ENCODE measurements at places on chromosomes 12 and 14.
A peak's percentile ranks its signal among the peaks of the same experiment; 100 is the strongest.

DNA sequence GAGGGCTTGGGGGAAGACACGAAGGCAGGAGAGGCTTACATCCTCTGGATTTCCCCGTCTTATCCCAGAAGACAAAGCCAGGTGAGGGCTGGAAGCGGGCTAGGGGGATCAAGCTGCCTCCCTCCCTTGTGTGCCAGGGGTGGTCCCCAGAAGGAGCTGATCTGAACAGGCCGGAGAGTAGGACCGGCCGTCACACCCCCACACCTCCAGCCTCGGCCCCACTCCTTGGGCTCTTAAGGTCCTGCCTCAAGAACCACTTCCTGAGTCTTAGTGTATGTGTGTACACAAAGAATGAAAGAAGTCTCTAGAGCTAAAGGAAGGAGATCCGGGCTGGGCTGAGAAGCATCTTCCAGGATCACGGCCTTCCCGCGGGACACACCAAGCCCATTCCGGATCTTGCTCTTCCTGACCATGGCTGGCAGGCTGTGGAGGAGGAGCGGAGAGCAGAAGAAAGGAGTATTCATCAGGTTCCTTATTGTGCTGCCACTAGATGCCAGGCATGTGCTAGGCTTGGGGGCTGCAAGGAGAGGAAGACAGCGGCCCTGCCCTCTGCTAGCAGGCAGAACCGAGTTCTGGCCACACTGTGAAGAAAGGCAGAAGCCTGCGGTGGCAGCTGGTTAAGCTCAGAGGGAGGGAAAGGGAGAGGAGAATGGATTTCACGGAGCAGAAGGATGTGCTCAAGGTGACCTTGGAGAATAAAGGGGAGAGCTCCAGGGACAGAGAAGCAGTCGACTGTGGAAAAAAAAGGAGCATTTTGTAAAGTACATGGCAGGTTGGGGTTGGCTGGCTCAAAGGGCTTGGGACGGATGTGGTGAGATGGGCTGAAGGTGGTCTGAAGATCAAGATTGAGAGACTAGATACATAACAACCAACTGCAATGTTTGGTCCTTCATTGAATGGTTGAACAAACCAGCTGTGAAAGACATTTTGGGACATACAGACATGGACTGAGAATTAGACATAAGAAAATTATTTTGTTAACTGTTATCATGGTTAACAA lies 1.3 kb upstream of the CD63 start:
- DNase-seq, result peak; percentile 67

DNA sequence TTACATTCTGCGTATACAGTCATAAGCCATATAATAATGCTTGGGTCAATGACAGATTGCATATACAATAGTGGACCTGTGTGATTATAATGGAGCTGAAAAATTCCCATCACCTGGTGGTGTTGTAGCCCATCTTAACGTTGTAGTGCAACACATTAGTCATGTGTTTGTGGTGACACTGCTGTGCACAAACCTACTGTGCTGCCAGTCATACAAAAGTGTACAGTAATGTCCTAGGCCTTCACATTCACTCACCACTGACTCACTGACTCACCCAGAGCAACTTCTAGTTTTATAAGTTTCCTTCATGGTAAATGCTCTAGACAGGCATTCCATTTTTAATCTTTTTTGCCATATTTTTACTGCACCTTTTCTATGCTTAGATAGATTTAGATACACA lies 194.8 kb upstream of the SEL1L start:
- DNase-seq, result no peak

DNA sequence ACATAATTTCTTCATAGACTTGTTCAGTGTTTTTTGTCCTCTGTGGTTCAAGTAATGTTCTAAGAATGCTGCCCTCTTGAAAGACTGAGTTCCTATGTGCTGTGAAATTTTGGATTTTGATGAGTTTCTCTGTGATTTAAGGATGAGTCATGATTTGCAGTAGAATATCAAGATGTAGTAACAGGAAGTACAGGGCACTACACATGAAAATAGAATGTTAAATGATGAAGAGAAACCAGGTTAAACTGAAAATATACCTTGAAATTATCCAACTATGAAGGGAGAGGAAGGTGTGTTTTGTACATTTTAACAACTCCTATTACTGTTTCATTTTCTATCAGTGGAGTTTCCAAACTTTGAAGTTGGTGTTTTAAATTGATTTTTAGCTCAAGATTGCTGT lies 4.8 kb downstream of the ELK3 start:
- DNase-seq, result no peak

DNA sequence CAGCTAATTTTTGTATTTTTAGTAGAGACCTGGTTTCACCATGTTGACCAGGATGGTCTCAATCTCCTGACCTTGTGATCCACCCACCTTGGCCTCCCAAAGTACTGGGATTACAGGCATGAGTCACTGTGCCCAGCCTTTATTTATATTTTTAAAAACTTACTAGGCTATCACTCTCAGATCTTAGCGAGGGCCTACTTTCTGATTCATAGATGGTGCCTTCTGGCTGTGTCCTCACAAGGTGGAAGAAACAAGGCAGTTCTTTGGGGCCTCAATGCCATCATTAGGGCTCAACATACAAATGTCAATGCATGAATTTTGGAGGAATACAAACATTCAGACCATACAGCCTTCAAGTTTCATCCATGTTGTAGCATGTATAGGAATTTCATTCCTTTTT lies 2.4 kb upstream of the DGLUCY start:
- DNase-seq, result no peak

DNA sequence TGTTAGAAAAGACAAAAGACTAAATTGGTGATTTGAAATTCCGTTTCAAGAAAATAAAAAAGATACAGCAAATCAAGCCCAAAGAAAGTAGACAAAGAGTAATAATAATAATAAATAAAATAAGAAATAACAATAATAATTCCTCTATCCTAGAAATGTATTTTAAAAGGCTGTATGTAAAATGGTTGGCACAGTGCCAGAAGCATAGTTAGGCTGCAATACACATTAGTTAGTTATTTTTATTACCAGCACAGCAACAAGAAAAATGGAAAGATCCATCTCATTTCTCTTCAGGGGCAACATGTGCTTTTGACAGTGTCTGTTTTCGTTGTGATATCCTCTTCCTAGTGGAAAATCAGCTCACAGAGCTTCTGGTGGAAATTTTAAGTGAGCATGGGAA lies 174.1 kb upstream of the TMTC1 start:
- no peak for DNase-seq

- no peak for DNase-seq
These were observed 180.5 kb downstream of the BCAT1 start for GRCh38 chr12:24768415-24768814.

DNA sequence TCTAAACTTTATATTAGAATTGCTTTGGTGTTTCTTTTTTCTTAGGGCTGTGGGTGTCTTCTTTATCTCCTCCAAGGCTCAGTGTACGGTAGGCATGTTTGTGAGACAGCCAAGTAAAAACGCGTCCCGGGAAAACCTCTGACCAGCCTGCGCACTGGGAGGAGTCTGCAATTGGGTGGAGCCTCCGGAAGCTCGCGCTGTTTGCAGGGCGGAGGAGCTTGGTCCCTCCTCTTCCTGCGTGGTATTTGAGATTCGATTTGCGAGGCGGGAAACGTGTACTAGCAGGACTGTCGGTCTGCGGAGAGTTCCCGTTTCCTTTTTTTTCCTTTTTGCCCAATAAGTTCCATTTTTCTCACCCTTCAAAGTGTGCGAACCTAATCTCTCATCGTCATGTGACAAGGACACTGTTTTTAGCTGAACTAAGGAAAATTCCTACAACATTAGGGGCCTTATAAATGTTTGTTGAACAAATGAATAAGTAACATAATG lies 182.1 kb upstream of the OTX2 start:
- no peak for DNase-seq

DNA sequence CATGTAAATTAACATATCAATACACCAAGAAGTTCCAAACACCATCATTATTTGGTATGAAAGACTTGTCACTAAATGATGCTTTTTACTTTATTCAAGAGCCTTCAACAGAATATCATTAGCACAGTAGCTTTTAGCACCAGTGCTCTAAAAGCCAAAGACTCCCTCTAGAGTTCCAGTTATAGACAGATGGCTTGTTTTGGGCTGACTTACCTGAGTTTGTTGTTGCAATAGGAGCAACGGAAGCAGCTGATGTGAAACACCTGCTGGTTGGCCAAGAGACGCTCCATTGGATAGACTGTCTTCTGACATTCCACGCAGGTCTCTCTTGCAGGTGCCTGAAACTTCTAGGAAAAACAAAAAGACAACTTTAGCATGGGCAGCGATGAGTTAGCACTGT lies 14.5 kb upstream of the CERS5 start:
- no peak for DNase-seq

DNA sequence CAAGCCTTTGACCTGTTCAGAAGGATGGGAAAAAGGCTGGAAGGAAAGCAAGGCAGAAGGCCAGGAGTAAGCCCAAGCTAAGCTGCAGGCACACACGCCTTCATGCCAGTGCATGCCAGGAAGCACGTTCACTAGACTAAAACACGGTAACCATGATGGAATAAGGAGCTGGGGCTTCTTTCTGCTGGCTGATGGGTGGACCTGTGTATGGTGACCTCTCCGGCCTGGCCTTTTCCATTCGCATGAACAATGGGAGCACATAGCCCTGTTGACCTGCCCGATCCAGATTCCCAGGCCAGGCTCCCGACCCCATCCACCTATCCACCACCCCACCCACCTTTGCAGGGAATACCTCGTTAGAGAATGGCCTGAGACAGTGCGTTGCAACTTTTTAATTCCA lies 22.8 kb downstream of the VSX2 start:
- DNase-seq, result no peak

DNA sequence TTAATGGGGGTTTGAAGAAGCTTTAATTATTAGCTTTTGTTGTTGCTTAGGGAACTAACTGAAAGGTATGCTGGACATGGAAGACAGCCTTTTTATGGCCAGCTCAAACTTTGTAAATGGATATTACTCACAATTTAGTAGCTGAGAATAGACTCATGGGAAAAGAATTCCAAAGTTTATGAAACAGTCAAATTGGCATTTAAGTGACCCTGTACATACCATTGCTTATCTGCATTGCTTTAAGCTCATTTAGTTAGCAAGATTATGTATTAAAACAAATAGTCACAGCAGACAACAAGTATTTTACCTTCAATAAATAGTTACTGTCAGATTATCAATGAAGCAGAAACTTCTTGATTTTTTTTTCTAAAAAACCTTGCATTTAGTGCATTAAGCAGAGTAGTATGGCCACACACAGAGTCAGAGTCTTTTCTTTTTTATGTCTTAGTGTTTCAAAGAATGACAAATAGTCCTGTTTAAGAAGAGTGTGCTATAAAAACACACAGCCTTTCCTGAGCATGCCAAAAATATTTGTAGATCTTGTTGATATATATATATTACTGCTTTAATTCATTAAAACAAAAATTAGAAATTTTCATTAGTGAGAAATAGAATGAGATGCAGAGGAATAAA lies 102.2 kb downstream of the TTC6 start:
- DNase-seq, result no peak

DNA sequence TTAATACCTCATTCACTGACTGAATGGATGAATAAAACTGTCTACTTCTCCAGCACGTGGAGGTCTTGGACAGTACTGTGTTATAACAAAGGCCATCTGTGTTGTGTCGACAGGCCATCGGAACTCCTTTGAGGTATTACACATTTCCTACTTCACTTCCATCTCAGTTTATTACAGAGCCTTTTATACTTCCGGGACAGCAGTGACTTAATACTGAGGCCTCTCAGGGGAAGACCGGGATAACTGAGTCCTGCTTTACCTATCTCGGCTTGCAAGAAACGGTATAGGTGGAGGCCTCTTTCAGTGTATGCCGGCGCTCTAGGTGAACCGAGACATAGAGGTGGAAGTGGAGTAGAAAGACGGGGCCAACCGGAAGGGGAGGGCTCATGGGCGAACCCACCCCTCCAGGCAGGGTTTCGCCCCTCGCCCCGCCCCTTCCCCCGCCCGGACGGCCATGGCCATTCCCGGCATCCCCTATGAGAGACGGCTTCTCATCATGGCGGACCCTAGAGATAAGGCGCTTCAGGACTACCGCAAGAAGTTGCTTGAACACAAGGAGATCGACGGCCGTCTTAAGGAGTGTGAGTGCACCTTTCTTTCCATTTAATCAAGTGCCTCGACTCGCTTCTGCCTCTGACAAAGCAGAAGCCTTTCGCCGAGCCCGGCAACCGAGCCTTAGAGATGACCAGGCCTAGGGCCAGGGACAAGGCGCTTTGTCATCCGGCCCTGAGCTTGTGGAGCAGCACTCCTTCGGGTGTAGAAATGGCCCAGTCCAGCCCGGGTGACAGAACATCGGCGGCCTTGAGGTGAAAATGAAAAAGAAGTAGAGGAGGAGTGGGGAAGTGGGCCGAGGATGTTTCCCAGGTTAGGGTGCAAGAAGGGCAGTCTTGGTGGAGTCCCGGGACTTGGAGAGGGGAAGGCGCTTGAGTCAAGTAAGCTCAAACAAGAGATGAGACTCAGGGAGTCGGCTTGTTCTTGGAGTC lies at the start of gene PSMC6:
PSMC6 (plus strand) TSS at position 477 of the 983 bp plus-strand sequence; CDS start at position 497, 20 bp downstream.
- peak; percentile 98 for DNase-seq

- no peak for DNase-seq
These were observed 15.3 kb upstream of the EML1 start for GRCh38 chr14:99777951-99778350.

- no peak for DNase-seq
These were observed at the start of gene RTL1 for GRCh38 chr14:100903672-100904185. Gene RTL1 (minus strand): TSS chr14:100903722. CDS start chr14:100884788, 18,934 bp downstream.
